ENCODE measurements at places on chromosomes 4 and X.

DNA sequence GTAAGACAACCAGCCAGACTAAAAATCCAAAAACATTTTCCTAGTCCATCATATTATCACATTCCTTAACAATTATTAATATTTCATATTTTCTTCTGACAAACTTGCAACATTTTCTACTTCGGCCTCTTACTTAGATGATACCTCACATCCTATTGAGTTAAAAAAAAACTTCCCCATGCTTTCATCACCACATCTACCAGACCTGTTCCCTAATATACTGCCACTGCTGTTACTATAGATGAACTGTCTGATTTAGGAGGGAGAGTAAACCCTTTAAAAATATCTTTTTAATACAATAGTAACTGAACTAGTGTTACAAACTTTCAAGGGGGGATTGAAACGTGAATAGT, 1.5 kb downstream of the FAM200B start:
- DNase-seq, result no peak

GRCh38 chr4:7206385-7206784, 14.0 kb downstream of the SORCS2 start:
- no peak for DNase-seq

GRCh38 chrX:150291014-150291413, 72.1 kb upstream of the MAMLD1 start:
- no peak for DNase-seq

GRCh38 chr4:89598602-89599001, 238.4 kb downstream of the SNCA start:
- DNase-seq, result no peak

- no peak for DNase-seq
Measured at GRCh38 chrX:110847334-110847733, 51.7 kb upstream of the CHRDL1 start.

DNA sequence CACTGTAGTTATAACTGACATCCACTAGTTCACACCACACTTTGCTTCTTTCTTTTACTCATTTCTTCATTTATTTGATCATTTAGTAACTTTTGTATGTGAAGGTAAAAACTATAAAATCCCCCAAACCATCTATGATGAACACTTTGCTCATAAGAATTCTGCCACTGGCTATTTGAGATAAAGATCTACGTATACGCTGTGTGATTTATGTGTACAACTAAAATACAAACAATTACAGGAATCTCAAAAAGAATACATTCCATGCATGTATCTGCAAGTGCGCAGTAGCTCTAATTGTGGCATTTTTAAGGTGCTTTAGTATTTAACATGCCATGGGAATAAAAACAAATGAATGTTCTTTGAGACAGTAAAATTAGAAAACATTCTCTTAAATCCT, 156.9 kb upstream of the NAP1L5 start:
- no peak for DNase-seq

DNA sequence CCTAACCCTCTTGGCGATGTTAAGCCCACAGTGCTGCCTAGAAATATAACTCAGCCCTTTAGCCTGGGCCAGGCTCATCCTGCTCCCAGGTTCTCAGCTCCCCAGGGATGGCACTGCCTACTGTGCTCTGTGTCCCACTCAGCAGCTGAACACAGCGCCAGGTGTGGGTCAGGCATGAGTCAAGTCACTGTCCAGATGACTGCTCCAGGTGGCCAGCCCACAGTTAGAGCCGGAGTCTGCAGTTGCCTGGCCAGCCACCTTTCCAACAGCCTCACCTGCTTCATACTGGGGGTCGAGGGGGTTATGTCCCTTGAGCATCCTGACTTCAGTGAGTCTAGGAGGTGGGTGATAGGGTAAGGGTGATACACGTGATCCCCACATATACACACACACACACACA, 48.4 kb downstream of the TBC1D14 start:
- DNase-seq, result no peak

- DNase-seq, result no peak
Measured at GRCh38 chr4:100359441-100359840, 158.4 kb downstream of the EMCN start.

DNA sequence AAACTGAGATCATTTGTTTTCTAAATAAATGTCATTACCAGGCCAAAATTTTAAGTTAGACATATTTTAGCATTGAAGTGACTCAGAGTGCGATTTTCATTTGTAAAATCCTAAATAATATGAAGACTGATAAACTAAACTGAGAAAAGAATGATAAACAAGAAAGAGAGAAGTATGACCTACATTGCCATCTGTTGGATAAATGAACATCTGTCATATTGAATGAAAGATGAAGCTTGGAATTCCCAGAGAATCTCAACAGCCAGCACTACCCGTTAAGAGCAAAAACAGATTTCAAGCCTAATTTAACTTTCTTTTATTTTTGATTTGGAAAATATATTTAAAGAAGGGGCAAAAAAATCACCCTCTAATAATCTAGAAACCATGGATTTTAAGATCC, 591.0 kb upstream of the ATOH1 start:
- DNase-seq, result no peak

DNA sequence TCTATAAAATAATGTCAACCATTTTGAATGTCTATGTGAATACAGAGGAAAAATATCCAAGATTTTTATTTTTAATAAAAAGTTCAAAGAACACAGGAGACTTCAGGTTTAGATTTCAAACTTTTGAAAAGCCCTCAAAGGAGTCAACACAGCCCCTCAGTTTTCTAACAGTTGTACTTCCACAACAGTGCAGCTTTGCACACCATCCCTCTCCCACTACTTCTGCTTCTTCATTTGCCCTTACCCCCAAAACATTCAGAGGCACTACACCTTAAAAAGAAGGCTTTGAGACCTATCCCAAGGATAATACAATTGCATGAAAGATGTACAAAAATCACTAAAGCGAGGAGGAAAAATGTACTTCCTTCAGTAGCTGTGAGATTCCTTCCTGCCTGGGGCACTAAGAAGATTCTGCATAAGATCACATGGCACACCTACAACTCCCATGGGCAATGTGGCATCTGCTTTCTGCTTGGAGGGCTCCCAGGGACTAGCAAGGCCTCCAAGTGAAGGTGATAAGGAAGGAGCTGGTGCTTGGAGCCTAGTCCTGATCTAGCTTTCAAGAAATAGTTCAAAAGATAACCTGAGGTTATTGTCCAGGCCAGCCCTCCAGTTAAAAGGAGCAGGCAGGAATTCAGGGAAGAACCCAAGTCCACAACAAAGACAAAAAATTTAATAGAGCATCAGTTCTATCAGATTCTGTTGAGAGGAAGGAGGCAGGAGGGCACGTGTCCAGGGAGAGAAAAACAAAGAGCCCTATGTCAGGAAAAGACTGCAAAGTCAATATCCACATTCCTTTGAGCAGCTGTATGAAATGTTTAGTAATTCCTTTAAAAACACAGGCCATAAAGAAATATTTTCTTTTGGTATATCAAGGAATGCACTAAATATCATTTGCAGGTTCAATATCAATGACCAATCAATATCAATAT, 19.1 kb downstream of the ARAP2 start:
- DNase-seq, result no peak

DNA sequence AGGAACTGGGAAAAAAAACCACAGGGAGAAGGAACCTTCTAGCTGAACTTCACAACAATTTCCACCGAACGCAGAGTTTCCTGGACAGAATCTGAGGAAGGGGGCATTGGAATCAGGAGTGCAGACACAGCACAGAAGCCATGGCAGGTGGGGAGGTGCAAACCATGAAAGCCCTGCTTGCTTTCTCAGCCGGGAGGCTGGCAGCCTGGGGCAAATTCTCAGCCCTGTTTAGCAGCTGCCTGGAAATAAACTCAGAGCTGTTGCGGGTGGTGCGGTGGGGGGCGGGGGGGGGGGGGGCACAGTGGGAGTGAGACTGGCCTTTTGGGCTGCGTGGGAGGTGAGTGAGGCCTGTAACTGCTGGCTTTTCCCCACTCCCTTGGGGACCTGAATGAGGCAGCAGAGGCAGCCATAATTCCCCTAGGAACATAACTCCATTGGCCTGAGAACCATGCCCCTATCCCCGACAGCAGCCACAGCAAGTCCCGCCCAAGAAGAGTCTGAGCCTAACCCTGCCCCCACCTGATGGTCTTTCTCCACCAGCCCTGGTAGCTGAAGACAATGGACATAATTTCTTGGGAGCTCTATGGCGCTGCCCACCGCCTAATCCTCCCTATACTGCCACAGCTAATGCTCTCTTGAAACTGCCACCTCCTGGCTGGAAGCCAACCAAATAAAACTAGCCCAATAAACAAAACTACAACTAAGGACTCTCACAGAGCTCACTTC, 176.3 kb downstream of the FAM13A start:
- DNase-seq, result no peak

DNA sequence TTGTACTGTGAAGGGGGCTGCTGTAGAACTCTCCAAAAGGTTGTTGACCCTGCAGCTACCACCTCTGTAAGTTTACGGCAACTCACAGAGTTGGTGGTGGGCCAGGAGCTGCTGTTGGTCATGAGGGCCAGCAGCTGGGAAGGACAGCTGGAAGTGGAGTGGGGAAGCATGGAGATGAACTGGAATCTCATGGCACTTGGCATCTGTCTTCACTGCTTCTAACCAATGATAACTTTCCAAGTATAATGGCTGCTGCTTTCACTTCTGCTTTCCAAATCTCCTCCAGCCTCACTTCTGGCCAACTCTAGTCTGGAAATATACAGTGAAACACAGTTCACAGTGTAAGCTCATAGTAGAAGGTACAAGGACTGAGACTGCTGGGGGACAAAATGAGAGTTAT, 126.5 kb upstream of the INTU start:
- DNase-seq, result no peak

- DNase-seq, result no peak
Measured at GRCh38 chr4:85522277-85522676, 47.3 kb downstream of the ARHGAP24 start.

GRCh38 chr4:112859456-112860184, 189.8 kb upstream of the ANK2 start:
- no peak for DNase-seq

DNA sequence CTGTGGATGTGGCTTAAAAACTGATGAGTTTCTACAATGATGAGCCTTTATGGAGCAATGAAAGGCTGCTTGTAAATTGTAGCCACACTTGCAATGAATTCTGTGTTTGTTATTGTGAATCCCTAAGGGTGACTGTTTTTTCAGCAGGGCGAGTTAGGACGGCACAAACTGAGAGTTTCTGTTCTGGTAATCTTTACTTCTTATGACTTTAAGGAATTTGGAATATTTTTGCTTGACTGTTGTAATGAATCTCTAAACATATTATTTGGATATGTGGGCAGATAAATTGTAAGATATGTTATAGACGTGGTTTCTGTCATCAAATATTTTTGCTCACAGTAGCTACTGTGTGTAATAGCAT, 22.2 kb downstream of the RBPJ start:
- DNase-seq, result no peak

- no peak for DNase-seq
Measured at GRCh38 chr4:156556336-156556735, 415.3 kb downstream of the PDGFC start.

DNA sequence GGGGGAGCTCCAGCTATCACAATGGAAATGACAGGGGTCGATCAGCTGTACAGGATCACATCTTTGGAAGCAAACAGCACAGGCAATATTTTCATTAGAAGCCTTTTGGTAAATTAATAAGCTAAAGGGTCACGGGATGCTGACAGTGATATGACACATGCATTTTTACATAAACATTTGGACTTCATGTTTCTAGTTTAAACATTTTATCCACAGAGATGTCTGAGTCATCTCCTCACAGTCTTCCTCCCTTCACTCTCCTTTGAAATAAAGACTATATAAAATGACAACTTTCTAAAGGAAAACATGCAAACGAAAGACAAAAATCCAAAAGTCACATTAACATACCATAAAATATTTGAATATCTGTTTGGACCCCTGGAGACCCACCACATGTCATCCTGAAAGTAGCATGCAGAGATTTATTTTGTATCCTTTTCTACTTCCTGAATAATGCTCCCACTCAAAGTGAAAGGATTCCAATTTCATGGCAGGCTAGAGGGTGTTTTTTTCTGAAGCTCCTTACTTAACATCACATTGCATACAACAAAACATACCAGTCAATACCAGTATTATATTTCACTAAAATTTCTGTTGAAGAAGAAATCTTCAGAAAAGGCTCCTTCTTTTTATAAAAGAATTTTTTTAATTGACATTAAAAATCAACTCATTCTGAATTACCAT, 200.1 kb upstream of the PPARGC1A start:
- no peak for DNase-seq

DNA sequence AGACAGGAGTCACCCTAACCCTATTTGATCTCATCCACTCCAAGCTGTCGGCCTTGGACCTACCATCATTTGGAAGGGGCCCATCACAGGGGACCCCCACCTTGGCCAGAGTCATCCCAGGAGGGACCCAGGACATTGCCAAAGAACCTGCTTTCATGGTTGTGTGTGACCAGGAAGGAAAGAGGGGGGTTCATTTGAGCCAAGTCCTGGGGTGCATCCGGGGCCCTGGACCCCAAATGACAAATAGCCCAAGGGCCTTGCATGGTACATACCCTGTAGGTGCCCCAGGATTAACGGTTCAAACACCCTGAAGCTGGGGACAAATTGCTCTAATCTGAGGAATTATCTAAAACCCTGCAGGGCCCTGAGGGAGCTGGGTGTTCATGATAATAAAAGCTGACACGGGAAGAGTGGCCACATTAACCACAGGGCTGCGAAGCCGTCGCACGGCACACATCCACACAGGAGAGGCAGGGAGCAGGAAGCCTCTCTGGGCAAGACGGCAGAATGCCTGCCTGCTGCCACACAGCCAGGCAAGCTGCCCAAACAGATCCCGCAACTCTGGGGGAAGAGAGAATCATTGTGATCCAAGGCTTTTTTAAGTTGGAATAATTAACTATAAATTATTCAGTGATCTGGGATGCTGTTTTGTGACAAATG, 28.2 kb upstream of the PPP2R2C start:
- no peak for DNase-seq

- DNase-seq, result no peak
Measured at GRCh38 chr4:155966731-155967395, 13.2 kb upstream of the CTSO start.

DNA sequence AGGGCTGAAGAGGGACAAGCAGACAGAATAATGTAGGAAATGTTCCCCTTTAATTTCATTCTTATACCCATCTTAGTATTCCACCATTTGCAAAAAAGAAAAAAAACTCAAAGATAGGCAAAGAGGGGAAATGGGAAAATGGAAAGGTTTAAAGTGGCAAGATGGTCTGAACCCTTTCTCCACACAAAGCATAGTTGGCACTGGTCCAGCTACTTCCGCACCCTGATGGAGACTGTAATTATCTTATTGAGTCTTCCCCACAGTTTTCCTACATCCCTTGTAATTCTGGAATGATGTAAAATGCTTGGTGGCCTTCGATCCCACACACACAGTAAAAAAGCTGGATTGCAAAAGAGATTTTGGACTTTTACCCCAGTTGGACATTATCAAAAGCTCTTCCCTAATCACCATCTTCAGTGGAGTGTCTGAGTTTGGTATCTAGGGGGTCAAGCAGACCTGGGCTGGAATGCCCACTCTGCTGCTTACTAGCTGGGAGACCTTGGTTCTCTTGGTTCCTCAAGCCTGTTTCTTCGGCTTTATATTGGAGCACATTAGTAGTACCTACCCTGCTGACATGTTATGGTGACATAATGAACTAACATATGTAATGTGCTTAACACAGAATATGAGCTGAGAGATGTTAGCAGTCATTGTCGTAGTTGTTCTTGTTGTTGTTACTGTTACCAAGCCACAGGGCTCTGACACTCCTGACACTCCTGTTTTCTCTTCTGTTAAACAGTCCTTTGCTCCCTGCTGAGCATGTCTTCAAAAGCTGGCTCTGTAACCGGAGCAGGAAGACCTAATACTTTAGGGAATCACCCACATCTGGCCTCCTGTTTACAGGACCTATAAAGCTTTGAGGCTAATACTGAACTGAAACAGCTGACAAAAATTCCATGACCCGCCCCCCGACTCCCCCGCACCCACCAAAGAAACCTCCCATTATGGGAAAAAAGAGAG, 4.7 kb downstream of the SRPX2 start:
- DNase-seq, result no peak
